ENCODE measurements at places on chromosomes 1 and 21. TPM values are rescaled to one million over a fixed set of nuclear protein-coding genes. Genes with fewer than 3 reads are reported as not detected.

MYCL gene
- 2.3 TPM for total RNA-seq

PPIH gene
- total RNA-seq: 47.4 TPM

KIF14 gene
- total RNA-seq: 8.8 TPM

ACKR1 gene
- 0.32 TPM for total RNA-seq

HSPA13 gene
- total RNA-seq: 71.9 TPM

FMO2 gene
- not detected for total RNA-seq

RAP1GAP gene
- not detected for total RNA-seq

WLS gene
- total RNA-seq: 116 TPM

ALDH9A1 gene
- 93.5 TPM for total RNA-seq

ACTA1 gene
- not detected for total RNA-seq

SPRR4 gene
- not detected for total RNA-seq

PRDM2 gene
- 4.9 TPM for total RNA-seq

KRTCAP2 gene
- 119 TPM for total RNA-seq

SLFNL1 gene
- 0.46 TPM for total RNA-seq

FAM131C gene
- total RNA-seq: not detected

TEDDM1 gene
- total RNA-seq: not detected

ERVH48-1 gene
- total RNA-seq: not detected

PINK1 gene
- total RNA-seq: 33.3 TPM

OLFM3 gene
- under 0.01 TPM for total RNA-seq

GPR25 gene
- not detected for total RNA-seq

CHIT1 gene
- total RNA-seq: not detected

NTPCR gene
- 12.7 TPM for total RNA-seq

SEC16B gene
- 1.5 TPM for total RNA-seq

PLA2G2F gene
- total RNA-seq: not detected

ATF3 gene
- 4.9 TPM for total RNA-seq

GNB1 gene
- 72.8 TPM for total RNA-seq

C1orf198 gene
- total RNA-seq: 8.8 TPM

TAF12 gene
- 39.8 TPM for total RNA-seq

HSF2BP gene
- 1.6 TPM for total RNA-seq

FNDC5 gene
- total RNA-seq: not detected

RAB7B gene
- total RNA-seq: 0.15 TPM

MSH4 gene
- total RNA-seq: under 0.01 TPM

MYOG gene
- not detected for total RNA-seq

E2F2 gene
- 2.0 TPM for total RNA-seq

GJA8 gene
- not detected for total RNA-seq

ATP1A2 gene
- total RNA-seq: not detected

LCE1E gene
- not detected for total RNA-seq

BRINP3 gene
- not detected for total RNA-seq

MYOC gene
- not detected for total RNA-seq

PROK1 gene
- not detected for total RNA-seq

TEKT2 gene
- total RNA-seq: 0.15 TPM

BRDT gene
- not detected for total RNA-seq

SLC9C2 gene
- total RNA-seq: not detected

All from epithelial cell of umbilical artery (primary cell).